ENCODE measurements at places on chromosomes 12 and 14.
A peak's percentile ranks its signal among the peaks of the same experiment; 100 is the strongest.

DNA sequence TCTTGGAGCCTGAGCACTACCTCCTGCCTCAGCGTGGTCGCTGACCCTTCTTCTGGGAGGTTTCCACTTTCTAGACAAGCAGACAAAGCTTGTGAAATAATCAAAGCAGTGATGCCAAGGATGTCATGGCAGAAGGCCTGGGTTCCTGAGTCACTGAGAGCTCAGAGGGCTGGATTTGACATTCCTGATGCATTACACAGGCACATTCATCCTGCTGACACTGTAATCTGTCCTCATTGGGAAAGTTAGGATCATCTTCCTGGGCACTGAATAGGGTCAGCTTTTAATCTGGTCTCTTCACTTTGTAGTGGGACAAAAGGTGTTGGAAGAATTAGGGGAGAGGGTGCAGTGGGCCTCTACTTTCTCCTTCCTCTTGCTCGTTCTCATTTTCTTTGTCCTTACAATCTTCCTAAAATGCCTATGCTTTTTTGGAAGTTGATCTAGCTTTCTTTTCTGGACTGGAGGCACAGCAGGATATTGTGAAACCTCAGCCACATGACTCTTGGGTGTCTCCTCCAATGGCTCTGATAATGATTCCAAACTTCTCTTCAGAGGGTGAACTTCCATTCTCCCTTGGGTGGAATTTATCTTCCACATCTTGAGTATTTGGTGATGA, 29.6 kb downstream of the EEA1 start:
- DNase-seq, result no peak

- DNase-seq, result no peak
These were observed 30.8 kb downstream of the XRCC3 start for GRCh38 chr14:103684471-103684870.

DNA sequence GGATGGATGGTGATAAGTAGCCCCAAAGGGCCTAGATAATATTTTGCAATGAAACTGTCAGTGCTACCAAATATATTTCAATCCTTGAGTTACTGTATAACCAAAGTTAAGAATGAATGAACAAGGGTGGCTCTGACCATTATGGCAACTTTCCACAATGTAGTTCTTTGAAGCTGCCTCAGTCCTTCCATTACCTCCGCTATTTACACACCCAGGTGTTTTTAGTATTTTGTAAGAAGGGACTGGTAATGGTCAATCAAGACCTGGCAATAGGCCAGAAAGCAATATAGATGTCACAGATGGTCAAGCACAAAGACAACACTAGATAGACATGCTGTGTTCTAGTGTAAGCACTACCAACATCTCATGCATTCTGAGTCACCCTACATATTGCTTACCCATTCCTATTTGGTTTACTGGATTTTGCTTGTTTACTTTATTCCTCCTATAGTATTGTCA, 16.3 kb downstream of the DUSP16 start:
- DNase-seq, result no peak

GRCh38 chr12:93191956-93192355, 185.8 kb upstream of the NUDT4 start:
- DNase-seq, result no peak

DNA sequence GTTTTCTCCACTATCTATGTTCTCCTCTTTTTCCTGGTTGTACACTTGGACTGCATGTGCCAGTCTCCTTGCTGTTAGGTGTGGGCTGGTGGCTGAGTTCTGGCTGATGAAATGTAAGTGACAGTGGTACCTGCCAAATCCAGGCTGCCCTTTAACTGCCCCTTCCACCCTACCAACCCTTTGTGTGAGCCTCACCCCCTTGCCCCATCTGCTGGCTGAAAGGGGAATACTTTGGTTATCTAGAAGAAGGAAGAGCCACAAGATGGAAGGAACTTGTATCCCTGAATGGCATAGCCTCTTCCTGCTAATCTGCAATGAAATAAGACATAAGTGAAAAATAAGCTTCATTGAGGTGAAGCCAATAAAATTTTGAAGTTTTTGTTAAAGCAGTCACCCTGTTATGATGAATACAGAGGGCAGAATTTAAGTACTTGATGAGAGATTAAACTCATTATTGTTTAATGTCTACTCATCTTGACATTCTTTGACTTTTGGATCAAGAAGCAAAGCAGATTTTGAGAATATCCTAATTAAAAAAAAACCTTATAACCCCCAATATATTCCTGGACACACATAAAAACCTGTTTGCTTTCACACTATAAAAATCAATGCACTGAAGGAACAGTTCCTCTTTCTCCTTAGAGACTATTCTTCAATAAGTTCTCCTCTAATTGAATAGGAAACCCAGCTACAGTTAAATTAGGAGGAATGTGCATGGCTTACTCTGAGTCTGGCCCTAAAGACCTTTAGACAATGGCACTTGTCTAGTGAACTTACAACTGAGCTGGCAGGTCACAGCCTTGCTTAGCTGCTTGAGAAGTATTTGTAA, 262.6 kb upstream of the BTG1 start:
- DNase-seq, result no peak

- DNase-seq, result no peak
These were observed 82.6 kb upstream of the KCNH3 start for GRCh38 chr12:49456131-49456679.

- DNase-seq, result no peak
These were observed 210.7 kb upstream of the TMEM132C start for GRCh38 chr12:128056136-128056801.

- DNase-seq, result peak; percentile 41
These were observed 101.9 kb downstream of the RIN3 start for GRCh38 chr14:92615451-92615850.

DNA sequence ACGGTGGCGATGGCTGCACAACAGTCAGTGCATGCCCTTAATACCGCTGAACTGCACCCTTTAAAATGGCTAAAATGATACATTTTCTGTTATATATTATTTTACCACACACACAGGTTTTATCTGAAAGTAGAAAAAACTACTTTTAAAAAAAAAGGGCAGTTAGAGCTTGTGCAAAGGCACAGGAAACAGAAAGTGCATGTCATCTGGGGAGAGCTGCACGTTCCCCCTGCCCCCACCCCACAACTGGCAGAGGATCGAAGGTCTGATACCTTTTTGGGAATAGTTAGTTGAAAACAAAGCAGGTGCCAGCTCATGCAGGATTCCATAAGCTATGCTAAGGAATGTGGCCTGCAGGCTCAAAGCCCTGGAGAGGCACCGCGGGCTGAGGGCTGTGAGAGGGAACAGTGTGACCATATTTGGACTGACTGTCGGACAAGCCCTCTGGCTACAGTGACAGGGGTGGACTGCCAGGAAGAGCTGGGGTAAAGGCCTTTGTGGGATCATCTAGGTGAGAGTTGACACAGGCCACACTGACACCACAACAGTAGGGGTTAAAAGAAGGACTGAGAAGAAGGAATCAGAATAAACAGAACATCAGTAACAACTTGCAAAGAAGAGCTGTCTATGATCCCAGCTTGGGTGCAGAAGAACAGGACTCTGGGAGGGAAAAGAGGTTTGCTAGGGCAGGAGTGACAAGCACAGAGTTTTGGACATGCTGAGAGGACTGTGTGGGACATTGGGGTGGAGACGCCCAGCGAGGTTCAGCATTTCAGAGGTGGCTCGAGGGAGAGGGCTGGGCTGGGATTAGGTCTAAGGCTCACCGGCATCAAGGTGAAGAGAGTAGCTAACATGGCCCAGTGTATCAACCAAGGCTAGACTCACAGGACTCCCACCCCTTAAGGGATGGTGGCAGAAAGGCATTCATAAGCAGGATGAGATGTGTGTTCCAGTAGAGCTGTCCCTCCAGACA, 54.6 kb downstream of the ACTN1 start:
- no peak for DNase-seq

DNA sequence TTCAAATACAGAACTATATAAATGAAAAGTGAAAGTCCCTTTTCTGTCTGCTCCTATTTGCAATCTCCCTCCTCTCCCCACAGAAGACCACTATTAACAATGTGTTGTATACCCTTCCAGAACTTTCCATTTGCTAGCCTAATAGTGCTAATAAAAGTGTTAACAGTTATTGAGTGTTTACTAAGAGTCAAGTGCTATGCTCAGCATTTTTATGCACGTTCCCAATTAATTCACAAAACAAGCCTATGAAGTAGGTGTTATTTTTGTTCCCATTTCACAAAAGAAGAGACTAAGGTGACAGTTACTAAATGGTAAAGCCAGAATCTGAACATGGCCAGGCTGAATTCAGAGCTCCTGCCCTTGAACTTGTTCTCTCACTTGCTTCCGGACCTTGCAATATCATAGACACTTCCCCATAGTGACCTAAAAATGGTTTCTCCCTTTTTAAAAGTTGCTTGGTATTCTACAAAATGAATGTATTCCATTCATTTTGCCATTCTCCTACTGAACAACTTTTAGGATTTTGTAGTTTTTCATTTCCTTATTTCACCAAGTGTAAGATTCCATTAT, 1.6 kb upstream of the PRKAB1 start:
- DNase-seq, result no peak

DNA sequence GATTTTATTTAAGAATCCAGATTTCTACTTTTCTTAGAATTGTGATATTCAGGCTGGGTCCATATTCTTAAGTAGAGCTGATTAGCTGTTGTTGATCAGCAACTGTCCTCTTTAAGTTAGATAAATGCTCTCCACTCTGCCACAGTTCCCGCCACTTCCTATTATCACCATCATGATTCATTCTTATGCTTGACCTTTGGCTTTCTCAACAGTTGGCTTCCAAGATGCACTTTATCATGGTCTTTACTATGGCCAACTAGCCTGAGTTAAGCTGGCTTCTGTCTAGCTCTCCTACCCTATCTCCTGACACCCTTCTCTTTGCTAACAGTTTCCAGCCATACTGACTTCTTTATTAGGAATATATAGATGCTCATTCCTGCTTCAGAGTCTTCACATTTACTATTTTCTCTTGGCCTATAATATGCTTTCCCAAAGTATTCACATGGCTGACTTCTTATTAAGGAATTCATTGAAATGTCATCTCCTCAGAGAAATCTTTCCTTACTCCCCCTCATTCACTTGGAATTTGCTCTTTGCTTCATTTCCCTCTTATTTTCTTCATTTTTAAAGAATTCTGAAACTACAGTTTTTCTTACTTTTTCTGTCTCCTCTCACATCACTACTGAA, 149.0 kb upstream of the IGF1 start:
- no peak for DNase-seq

- no peak for DNase-seq
These were observed 73.3 kb downstream of the RASSF8 start for GRCh38 chr12:26031827-26032226.

GRCh38 chr14:23446291-23446851, 10.9 kb upstream of the MYH7 start:
- no peak for DNase-seq

DNA sequence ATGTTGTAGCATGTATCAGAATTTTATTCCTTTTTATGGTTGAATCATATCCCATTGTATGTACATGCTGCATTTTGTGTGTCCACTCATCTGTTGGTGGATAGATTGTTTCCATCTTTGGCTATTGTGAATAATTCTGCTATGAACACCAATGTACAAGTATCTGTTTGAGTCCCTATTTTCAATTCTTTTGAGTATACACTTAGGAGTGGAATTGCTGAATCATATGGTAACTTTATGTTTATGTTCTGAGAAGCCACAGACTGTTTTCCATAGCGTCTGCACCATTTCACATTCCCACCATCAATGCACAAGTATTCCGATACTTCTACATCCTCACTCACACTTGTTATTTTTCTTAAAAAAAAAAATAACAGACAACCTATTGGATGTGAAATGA, 91.5 kb downstream of the ARF6 start:
- no peak for DNase-seq

- DNase-seq, result no peak
These were observed 196.3 kb upstream of the PLEKHG7 start for GRCh38 chr12:92506460-92506859.

- DNase-seq, result no peak
These were observed 294.5 kb downstream of the GALC start for GRCh38 chr14:87698481-87698880.

GRCh38 chr12:53267306-53267998, 647 bp upstream of the ESPL1 start:
- DNase-seq, result peak; percentile 40

DNA sequence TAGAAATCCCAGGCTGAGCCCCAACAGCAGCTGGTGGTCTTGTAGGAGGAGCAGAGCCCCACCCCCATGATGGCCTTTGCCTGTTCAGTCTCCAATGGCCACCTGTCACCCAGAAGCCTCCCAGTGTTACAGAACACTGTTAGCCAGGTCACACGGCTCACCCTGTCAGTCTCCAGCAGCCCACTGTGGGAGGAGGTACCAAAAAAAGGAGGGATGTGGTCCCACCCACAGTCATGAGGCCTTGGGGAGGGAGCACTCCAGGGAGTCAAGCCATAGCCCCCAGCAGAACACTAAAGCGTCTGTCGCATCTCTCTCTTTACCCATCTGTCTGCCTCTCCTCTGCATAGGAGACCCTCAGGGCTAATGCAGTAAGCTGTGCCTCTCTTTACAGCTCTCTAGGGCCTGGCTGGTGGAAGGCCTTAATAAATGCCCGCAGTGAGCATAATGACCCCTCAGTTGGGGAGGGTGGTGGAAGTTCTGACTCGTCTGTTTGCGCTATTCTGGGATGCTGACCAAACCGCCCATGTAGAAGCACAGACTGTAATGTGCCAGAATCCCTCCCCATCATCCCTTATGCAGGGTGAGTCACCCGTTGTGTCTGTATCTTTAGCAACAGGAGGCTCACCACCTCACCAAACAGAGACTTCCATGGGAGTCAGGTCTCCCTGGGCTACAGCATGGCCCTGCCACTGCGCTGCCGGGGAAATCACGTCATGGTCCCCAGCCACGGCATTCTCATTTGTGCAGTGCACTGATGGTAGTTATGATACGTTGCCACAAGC, 14.6 kb downstream of the C14orf132 start:
- no peak for DNase-seq

GRCh38 chr12:71663561-71664410, at the start of the genes THAP2 and ZFC3H1:
TSS of gene THAP2 (plus strand) at chr12:71664301. CDS start at chr12:71664510, 209 bp downstream.
TSS of gene ZFC3H1 (minus strand) at chr12:71663848. CDS start at chr12:71663610, 238 bp downstream.
- DNase-seq, result peak; percentile 79

DNA sequence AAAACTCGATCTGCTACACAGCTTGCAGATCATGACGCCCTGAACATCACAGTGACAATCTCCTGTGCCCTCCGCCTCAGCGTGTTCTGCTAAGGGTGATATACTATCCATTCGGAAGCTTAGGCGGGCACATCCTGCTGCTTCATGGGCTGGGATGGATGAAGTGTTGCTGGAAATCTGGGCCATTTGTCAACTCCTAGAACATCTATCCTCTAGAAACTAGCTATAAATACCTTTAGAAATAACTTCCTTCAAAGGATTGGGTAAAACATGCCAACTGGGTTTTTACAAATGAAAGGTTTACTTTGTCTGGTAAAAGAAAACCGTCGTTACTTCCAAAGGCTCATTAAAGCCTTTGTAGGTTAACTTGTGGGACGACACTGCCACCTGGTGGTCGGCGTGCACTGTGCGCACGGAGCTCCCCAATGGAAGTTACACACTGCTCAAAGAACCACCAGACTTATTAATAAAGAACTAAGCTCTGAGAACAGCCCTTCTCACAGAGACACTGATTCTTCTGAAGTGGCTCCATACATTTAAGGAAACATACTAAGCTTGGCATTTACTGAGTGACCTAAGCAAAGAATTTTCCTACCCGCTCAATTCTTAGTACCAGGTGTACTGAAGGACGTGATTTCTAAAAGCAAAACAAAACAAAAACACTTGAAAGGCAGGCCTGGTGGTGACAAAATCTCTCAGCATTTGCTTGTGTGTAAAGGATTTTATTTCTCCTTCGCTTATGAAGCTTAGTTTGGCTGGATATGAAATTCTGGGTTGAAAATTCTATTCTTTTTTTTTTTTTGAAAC, 21.6 kb upstream of the CACNA2D4 start:
- peak; percentile 78 for DNase-seq
